ENCODE measurements at places on chromosomes 7 and 10.

- no peak for DNase-seq
Measured at GRCh38 chr7:128908750-128909624, 1.5 kb downstream of the KCP start.

DNA sequence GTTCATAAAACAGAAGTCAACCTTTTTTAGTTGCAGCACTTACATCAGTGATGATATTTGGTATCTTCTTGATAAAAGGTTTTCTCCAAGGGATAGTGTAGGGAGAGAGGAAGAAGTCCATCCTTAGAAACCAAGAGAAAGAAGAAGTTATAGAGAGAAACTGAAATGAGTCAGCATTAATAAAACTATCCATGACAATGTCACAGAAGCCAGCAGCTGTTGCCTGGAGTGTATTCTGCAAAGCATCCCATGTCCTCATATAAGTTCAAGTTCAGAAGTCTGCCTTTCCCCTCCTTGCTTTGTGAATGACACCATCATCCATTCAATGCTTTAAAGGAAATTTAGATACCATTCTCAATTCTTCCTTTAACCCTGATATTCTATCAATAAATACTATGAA is 14.4 kb upstream of the COL1A2 start:
- no peak for DNase-seq

DNA sequence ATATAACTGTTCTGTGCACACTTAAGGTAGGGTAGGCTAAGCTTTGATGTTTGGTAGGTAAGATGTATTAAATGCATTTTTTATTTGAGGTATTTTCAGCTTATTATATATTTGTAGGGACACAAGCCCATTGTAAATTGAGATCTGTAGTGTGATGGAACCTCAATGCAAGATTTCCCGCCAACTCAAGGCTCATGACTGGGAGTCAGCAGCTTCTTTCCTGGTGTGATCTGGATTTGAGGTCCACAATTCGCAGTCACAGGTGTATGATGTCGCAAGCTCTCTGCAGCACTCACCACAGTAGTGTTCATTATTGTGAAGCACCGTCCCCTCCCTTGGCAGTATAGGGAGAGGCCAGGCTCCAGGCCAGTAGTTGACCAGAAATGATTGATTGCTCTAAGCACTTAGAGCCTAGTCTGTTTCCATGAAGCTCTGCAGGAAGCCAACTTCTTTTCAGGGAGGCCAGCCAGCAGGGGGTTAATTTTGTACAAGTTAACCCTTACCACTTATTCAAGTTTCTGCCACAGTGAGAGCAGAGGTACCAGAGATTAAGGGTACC is 54.9 kb downstream of the SEM1 start:
- no peak for DNase-seq

- DNase-seq, result no peak
Measured at GRCh38 chr10:110324201-110324804, 19.6 kb upstream of the SMNDC1 start.

- DNase-seq, result no peak
Measured at GRCh38 chr7:119392-120163, 72.8 kb upstream of the FAM20C start.

DNA sequence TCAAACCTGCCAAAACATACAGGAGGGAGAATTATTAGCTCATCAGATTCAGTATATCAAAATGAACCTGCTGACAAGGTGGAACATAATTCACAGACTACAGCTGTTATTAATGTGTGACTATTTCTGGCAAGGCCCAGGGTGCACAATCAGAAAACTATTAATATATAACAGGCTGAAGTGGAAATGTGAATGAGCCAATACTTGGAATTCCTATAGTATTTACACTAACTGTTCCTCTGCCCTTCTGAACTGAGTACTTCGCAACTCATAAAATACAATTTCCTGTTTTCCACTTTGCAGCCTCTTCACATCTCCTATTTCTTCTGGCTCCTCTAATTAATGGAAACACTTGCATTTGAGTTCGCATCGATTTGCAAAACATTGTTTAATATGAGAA is 330.8 kb downstream of the DPP6 start:
- DNase-seq, result no peak

GRCh38 chr7:101644879-101645278 is 15.8 kb upstream of the MYL10 start:
- no peak for DNase-seq

GRCh38 chr10:26861205-26861998 is 644 bp upstream of the ABI1 start:
- DNase-seq, result no peak

DNA sequence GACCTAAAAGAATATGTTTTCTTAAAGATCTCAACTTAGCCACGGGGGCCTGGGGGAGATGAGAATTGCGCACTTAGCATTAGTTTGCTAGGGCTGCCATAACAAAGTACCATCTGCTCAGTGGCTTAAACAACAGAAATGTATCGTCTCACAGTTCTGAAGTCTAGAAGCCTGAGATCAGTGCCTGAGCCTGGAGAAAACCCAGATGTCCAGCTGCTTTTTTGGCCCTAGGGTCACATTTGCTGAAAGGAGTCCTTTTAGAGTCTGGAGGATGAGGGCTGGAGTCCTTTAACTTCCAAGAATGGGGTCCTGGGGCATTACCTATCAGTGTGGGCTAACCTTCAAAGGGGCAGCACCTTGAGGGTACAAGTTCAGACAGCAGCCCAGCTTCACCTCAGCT is 48.2 kb downstream of the SMURF1 start:
- no peak for DNase-seq

GRCh38 chr7:14197280-14197679 is 207.8 kb upstream of the ETV1 start:
- no peak for DNase-seq

Data from NCI-H446 (cell line).